Retina (tissue), 1 donor: ENCODE measurements at places on chromosomes 16 and 17.

DNA sequence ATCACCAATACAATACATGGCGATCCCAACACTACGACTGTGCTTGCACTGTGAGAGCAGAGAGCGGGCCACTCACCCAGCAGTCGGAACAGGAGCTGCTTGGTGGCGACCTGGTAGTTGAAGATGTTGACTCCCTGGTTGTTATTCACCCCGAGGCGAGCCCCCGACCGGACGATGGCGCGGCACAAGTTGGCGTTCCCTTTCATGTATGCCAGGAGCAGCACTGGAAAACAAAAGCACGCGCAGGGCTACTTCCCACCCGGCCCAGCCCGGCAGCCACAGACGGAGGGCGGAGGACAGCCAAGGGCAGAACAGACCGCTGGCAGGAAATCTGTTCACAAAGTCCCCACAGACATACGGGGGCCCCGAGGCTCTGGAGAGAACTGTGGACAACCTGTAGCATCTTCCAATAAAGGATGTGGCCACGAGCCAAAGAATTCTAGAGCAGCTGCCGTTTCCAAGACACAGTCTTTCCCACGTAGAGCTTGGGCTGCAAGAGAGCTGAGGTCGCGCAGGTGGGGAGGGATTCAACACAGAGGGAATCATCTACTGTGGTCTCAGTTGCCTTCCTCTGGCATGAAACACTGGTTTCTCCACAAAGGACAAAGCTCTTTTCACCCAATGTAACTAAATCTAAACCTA lies 27.8 kb downstream of the CYB5D2 start:
- DNase-seq = no peak

GRCh38 chr16:72997141-72997542 lies 50.8 kb downstream of the ZFHX3 start:
- DNase-seq = no peak

- DNase-seq = peak; percentile 97
These were observed 563 bp upstream of the ZKSCAN2 start for GRCh38 chr16:25257956-25258860.

DNA sequence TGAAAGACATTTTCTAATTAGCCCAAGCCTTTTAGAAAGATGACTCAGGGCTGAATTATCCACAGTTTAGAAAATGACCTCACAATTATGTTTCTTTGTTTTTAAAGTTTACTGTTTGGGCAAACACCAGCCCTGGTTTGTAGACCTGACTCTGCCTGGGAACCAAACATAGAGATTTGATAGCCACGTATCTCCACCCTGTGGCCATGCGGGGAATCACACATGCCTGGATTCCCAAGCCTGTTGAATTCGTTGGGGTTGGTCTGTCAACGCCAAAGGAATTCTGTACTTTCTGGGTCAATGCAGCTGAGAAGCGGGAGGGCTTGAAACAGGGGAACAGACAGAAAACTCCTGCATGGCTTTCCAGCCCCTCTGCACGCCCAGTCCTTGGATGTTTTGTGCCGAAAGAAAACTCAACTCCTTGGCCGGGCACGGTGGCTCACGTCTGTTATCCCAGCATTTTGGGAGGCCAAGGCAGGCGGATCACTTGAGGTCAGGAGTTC lies 26.9 kb downstream of the CD300A start:
- DNase-seq = peak; percentile 81

DNA sequence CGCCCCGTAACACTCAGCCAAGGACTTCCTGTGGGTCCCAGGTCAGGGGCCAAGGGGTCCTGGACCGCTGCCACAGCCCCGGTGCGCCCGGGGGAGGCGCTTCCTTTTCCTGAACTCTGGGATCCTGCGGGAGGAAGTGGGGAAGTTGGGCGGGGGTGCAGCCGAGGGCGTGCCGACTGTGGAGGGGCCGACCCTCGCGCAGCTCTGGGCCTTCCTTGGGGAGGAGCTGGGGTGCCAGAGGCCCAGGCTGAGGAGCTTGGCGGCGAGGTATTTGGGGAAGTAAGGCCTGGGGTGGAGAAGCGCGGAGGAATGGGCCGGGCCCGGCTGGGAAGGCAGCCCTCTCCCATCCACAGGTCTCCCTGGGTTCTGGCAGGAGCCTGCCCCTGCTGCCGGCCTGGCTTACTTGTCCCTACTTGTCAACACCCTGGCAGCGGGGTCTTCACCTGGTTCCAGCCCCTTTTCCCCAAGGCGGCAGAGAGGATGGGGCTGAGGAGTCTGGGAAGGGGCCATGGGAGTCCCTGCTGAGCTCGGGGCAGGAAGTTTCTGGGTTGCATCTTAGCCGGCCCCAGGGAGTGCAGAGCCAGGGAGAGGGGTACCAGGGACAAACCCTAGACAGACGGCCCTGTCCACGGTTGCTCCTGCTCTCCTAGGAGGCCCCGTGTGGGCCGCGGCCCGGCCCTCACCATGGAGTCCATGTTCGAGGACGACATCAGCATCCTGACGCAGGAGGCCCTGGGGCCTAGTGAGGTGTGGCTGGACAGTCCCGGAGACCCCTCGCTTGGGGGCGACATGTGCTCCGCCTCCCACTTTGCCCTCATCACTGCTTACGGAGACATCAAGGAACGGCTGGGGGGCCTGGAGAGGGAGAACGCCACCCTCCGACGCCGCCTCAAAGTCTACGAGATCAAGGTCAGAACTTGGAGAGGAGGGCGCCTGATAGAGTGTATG lies 1.7 kb downstream of the TBKBP1 start:
- no peak for DNase-seq

DNA sequence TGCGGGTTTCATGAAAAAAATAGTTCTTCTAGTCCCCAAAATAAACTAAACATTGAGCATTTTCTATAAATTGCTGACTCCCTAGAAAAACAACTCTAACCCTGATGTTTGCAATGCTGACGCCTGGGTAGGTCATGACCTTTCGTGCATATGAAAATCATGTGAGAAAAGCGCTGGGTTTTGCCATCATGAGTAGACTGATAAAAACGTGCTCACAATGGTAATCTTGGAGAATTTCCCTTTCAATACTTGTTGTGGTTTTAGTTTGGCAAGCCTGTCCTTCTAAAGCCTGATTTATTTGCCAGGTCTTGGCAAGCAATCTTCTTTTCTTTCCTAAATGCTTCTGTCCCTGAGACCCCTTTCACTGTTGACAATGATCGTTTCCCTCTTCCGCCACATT lies 4.0 kb upstream of the CLEC10A start:
- DNase-seq = no peak

GRCh38 chr17:72171703-72172667 lies 51.2 kb downstream of the SOX9 start:
- no peak for DNase-seq

DNA sequence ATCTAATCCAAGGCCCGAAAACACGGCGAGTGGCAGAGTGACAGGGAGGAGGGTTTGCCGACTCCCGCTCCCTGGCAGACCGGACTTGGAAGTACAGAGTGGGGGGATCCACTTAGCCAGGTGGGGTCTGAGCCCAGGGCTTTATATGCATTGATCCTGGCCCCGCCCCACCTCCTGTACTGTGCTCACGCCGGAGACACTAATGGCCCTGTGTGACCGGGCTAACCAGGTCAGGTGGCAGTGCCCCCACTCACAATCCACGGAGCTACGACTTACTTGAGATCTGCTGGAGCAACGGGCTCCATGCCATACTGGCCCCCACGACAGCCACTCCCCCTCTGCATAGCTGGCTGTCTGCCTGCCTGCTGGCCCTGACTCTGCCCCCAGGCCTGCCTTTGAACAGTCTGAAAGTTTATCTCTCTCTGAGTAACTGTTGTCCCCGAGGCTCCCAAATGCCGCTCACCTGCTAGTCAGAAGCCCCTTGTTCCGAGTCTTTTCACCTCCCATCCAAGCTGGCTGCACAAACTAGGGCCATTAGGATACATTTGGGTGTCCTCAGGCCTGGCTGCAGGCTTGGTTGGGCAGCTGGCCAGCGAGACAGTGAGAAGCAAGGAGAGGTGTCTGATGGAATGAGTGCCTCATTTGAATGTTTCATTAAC lies 28.0 kb downstream of the CACNA1G start:
- no peak for DNase-seq

DNA sequence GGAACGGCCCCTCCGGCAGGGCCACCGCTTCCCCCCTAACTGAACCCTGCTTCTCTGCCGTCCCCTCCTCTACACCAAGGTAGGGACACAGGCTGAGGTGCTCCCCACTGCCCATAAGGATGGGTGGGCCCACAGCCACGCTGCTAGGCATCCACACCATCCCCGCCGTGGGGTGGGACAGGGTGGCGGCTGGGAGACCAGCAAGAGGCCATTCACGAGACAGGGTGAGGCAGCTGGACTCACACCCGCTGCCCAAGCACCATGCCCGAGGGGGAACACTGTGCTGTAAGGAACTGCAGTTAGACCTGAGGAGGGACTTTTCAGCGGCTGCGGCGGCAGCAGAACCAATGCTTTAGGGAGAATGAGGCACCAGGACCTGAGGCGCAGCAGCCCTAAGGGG lies 47.5 kb upstream of the RRN3 start:
- DNase-seq = no peak

GRCh38 chr16:22402191-22402590 lies 27.8 kb upstream of the CDR2 start:
- DNase-seq = no peak

DNA sequence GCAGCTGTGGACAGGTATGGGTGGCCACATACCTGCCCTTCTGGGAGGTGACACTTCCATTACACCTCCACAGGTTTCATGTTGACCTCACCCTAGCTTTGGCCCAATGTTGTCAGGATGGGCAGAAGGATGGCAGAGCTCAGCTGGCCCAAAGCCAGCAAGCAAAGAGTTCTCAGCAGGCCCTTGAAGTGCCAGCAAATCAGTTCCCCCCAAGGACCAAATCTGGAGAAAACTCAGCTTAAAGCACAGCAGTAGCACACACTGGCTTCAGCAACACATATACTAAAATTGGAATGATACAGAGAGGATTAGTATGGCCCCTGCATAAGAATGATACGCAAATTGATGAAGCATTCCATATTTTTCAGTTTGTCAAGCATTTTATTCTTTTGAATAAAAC lies 13.4 kb downstream of the ARL4D start:
- no peak for DNase-seq

- DNase-seq = no peak
These were observed 665 bp upstream of the MT1M start for GRCh38 chr16:56631832-56632155.

DNA sequence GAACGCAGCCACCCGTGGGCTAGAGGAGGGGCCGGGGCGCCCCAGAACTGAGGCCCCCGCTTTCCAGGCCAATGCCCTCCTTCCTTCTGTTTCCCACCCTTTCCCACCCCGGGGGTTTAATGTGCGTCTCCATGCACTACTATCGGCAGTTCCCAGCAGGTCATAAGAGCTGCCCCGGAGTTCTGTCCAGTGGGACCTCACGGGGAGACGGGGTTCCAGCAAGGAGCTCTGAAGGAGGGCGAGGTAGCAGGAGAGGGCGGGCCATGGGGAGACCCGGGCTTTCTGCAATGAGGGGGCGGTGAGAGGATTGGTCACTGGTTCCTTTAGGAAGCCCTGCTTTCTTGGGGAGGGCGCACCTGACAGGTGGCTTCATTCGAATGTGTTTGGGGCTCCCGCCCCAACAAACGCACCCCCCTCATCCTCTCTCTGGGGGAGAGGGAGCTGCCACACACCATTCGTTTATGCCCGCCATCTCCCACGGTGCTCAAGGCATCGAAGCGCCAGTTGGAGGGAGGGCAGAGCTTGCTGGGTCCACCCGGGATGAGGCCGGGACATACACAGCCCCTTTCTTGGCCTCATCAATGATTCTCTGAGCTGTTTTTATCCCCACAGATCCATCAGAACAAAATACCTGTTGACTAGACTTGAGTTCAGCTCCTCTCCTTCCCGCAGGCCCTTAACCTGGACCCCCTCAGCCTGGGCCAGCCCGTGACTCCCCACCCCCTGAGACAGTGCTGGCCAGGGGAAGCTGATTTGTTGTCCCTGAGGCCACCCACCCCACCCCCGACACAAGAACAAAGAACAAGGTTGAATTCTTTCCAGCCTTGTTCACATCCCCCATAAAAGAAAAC lies 44.1 kb downstream of the SLC7A5 start:
- DNase-seq = no peak

GRCh38 chr17:30236766-30237165 lies 1.3 kb upstream of the SLC6A4 start:
- DNase-seq = peak; percentile 61

GRCh38 chr17:42180922-42181850 lies at the start of gene KCNH4:
TSS of gene KCNH4 (minus strand) at chr17:42181142. CDS start at chr17:42180945, 197 bp downstream.
- DNase-seq = peak; percentile 70

DNA sequence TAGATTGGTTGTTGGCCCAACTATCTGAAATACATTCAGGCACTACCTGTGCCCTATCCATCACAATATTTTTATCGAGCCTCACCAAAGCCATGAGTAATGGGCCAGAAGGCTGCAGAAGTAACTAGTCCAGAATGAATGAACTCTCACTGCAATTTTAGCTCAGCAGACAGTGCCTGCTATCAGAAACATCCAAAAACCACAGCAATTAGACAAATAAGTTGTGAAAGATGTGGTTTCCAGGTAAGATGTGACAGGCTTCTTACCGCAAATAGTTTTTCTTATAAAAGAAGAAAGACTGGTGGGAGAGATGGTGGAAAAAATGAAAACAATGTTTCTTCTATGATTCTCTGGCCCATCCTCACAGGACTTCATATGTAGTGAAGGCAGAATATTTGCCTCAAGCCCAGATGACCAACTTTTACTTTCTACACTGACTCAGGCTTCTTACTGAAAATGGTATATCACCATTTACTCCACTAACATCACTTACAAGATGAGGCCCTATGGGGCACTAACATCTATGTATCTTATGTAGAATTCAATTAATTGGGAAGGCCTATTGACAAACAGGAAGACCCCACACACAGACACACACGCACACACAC lies 9.8 kb upstream of the RFFL start:
- no peak for DNase-seq

DNA sequence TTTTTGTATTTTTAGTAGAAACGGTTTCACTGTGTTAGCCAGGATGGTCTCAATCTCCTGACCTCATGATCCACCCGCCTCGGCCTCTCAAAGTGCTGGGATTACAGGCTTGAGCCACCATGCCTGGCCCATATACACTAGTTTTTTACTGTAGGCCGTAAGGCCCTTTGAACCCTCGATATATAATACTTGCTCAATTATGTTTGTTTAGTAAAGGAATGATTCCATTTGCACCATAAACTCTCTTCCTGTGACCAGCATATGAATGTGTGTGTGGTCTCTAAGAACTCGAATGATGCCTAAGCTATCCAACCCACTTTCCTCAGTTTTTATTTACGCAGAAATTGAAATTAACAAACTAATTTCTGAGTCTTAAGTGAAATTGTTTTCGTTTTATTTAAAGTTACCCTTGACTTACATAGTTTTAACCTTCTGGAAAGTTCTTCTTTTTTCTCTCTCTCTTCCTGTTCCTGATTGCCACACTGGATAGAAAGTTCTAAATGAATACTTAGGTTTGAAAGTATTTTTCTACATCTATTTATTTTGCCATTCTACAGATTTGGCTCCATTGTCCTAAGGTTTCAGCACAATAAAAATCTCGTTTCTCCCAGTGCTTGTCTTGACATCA lies 37.9 kb downstream of the PIGL start:
- DNase-seq = no peak

GRCh38 chr16:752007-752312 lies 8.6 kb upstream of the MSLN start:
- DNase-seq = no peak

- no peak for DNase-seq
These were observed 165.1 kb downstream of the CHD9 start for GRCh38 chr16:53219795-53220454.

- DNase-seq = peak; percentile 5
These were observed 30.8 kb upstream of the METTL16 start for GRCh38 chr17:2542456-2542855.
